ENCODE measurements at places on chromosomes 2 and 18.

DNA sequence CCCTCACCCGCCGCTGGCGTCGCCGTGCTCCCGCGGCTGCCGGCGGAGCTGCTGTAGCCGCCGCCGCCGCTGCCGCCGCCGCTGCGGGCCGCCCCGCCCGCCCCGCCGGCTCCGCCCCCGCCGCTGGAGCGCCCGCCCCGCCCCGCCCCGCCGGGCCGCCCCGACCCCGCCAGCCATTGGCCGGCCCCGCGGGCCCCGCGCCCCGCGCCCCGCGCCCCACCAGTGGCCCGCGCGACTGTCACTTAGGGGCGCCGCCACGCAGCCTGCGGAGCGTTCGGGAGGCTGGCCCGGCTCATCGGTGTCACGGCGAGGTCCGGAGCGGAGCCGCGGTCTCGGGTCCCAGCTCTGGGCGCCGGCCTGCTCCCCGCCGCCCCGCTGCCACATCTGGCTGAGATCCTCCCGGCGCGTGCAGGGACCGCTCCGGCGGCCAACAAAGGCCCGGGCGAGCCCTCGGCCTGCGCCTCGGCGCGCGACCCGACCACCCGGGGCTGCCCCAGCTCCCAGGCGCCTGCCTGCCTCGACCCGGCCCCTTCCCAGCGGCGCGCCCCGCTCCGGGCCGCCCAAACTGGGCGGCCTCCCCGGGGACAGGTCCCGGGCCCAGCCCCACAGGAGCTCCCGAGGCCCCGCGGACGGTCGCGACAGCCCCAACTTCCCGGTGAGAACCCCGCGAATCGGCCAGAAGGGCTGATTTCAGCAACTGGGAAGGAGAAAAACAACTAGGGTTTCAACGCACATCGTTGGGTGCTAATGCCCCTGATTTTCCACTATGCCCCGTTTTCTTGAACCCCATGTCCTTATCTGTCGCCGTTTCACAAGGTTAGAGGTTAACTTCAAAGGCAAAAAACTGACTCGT, at the start of gene MGAT4A:
TSS of gene MGAT4A (minus strand) at position 92 of the 853 bp plus-strand sequence. CDS start 4,800 bp downstream, outside the sequence.
- DNase-seq: peak; percentile 80

DNA sequence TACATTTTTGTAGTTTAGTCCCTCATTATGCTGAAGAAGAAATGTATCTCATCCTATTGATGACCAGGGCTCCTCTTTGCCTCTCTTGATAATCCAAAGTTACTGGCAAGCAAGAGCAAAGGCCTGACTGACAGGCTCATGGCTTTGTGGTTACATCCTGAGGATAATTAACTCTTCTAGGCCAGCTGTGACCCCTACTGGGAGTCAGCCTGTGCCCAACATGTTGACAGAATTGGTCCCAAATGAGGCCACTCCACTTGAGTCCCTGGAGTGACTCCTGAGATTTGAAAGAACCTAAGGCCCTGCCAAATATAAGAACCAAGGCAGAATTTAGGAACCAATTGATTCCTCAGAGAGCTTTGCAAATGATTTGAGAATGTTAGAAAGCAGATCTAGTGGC, 973.8 kb upstream of the CELF4 start:
- DNase-seq: no peak

GRCh38 chr2:151826737-151827157, 1.5 kb downstream of the ARL5A start:
- peak; percentile 2 for DNase-seq

DNA sequence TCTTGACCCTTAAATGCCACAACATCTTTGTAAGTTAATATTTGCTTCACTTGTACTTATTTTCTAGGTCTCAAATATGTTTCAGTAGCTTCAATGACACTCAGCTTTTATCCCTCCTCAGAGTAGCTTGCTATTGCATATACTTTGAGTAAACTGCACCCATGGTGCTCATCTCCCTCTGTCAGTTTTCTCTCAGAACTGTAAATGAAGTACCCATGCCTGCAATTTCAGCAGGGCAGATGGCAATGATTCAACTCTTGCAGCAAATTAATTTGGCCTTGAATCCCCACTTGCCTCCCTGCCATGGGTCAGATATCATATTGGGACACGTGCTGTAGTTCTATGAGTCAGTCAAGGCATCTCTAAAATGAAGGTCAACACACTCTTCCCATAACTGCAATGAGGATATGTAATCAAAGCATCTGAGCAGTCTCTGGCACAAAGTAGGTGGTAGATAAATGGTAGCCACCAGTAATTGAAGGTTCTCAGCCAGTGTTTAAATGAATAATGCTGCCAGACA, 225.8 kb downstream of the PIEZO2 start:
- no peak for DNase-seq

- DNase-seq: no peak
These were observed 4.7 kb upstream of the STAT1 start for GRCh38 chr2:191018643-191019119.

DNA sequence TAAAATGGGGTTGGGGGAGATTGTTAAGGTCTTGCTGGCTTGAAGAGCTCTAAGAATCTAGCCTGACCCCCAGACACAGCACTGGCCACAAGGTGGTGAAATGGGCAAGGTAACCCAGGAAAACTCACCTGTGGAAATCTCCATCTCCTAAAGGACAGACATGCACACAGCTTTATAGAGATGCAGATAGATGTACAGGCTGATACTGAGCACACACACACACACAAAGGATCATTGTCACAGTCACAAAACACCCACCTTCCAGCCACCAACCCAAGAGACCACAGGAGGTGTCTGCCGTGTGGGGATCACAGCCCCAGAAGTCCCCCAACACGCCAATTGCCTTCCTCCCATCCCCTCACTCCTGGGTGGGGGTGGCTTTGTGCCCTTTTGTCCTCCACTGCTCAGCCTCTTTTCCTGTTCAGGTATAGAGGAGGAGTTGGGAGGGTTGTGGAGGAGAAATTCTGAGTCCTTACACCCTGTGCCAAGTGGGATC, 3.2 kb upstream of the CYP26B1 start:
- DNase-seq: no peak

DNA sequence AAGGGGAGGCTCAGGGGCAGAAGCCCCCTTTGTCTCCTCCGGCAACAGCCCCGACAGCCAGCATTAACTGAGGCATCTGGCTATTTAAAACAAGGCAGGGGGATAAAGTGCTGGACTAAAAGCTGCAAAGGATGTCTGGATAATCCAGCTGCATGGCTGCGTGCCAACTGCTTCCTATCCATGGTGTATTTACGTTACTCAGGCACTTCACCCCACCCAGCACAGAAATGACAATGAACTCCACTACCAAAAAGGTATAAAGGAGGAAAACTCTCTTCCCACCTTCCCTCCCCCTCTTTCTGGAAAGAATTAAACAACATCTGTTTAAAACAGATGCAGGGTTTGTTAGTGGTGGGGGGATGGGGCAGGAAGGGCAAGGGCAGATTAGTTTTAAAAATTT, 82.5 kb downstream of the SPRED2 start:
- peak; percentile 15 for DNase-seq

All from RPMI8226 (cell line).